ENCODE measurements at places on chromosomes 16 and 17.

- DNase-seq: no peak
These were observed 18.4 kb upstream of the G6PC1 start for GRCh38 chr17:42882166-42882565.

DNA sequence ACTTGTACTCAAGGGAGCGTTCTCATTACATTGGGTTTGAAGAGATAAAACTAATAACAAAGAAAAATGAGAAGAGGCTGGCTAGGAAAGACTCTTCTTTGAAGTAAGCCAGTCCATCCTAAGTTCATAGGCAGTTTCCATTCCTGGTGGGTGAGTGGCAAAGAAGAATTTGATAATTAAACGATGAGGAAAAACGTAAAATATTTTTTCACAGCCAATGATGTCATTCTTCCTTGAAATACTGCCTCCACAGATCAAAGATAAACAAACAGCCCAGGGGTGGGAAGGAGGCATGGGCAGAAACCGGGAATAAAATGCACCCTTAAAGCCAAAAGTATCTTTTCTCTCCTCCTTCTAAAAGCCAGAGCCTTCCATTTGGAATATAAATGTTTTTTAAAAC is 346.6 kb downstream of the PMP22 start:
- DNase-seq: no peak

DNA sequence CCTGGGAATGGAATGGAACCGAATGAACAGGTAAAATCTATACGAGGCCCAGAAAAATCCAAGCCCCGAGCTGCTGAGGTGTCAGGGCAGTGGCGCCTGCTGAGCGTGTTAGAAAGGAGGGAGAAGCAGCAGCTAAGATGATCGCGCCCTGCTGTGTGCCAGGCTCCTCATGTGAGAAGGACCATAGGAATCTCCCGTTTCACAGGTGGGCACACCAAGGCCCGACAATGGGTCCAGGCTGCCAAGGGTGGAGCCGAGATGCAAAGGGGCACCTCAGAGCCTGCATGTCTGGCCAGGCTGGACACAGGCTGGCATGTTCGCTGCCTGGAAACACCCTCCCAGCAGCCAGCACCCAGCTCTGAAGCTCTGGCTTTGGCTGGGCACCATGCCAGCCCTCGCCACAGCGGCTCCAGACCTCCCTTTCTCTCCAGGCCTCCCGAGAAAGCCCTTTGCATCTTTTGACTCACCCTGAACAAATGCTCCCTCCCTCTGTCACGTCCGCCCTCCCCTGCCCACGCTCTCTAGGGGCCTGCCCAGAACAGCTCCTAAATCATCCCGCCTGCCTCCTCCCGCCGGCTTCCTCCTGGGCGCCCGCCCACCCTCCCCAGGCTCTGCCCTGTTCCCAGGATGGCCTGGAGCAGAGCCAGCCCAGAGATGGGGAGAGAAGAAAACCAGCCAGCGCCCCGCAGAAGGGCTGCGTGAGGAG is 217.8 kb upstream of the GSE1 start:
- DNase-seq: no peak

DNA sequence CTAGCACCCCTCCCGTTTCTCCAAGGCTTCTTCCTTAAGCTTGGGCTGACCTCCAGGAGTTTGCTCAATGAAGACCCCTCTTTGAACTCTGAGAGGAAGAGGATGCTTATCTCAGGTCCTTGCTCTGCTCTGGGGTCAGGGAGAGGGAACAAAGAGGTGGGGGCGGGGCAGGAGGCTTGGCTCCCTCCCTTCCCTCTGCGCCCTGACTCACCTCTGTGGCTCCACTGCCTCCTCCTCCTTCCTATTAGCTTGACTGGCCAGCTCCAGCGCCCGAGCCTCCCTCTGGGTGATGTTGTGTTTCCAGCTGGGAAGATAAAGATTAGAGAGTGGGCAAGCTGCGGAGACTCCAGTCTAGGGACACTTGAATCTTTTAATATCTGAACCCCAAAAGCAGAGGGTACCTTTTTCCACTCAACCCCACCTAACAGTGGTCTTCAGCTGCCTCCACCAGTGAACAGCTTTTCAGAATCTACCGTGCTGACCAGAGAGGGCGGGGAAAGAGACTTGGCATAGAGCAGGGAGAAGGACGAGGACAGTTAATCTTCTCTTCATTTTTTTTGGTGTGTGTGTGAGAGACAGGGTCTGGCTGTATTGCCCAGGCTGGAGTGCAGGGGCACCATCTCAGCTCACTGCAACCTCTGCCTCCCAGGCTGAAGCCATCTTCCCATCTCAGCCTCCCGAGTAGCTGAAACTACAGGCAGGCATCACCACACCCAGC is 6.7 kb downstream of the GIP start:
- DNase-seq: no peak

- DNase-seq: no peak
These were observed 574 bp downstream of the LAT start for GRCh38 chr16:28985211-28986041.

- DNase-seq: no peak
These were observed 146.5 kb downstream of the SDK2 start for GRCh38 chr17:73497721-73498120.

DNA sequence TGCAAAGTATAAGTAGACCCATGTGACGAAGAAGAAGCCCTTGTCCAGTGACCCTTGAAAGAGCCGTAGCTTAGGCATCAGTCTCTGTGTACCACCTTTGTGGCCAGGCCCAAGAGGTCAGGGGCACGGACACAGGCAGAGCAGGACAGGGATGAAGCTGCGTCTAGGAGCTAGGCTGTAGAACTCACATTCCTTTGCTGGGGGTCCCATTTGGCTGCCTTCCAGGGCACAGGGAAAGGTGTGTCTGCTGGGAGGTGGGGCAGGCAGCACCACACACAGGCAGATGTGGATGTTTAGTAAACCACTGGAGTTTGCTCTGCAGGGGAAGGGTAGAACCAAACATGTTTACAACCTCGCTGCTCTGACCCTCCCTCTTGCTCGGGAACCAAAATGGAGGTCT is 33.7 kb downstream of the HNF1B start:
- DNase-seq: no peak

DNA sequence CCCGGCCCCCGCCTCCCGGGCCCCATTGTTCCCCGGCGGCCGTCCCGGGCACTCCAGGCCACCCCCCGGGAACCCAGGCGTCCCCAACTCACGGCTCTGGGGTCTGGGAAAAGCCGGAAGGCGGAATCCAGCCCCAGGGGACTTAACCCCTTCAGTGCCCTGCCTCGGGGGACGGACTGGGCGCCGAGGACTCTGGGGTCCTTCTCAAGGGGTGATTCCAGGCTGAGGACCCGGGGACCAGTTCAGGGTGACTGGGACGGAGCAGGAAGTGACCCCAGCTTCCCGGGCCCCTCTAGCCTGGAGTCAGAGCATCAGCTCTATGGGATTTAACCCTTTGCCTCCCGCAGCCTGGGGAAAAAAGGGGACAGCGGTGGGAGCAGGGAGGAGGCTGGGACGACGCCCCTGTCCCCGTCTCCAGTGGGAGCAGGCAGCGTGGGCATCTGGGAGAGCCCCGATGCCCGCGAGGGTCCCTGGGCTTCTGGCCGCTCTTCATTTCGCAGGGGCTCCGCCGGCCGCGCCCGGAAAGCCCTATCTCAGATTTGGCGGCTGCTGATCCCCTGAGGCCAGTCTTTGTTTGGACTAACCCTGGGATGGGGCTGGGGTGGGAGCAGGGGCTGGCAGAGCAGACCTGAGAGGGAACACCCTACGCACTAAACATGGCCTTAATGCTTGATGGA is at the start of gene ZNF629:
Gene ZNF629, minus strand, starts transcription at position 270 of the 677 bp plus-strand sequence. CDS start 2,723 bp downstream, outside the sequence.
- DNase-seq: peak; percentile 81

DNA sequence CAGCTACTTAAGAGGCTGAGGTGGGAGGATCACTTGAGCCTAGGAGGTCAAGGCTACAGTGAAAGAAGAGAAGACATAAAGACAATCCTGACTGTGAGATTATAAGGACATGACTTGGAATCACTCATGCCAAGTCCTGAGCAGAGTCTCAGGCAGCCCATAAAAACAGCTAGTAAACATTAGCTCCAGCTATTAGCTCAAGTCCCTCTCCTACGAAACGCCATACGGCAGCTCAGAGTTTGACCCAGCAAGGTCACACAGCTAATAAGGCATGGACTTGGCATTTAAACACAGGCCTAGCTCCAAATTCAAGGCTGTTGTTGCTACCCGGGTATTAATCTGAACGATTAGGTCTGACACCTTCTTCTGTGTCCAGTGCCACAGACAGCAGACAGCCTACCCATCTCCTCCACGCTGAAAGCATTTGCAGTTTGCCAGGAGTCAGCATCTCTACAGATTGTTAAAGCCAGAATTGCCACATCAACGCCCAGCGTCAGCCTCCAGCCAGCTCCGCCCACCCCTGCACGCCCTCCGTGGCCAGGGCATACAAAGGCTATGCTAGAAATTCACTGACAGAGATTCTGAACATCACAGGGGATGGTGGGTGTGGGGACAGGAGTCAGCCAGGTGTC is 9.9 kb upstream of the TMEM114 start:
- no peak for DNase-seq

DNA sequence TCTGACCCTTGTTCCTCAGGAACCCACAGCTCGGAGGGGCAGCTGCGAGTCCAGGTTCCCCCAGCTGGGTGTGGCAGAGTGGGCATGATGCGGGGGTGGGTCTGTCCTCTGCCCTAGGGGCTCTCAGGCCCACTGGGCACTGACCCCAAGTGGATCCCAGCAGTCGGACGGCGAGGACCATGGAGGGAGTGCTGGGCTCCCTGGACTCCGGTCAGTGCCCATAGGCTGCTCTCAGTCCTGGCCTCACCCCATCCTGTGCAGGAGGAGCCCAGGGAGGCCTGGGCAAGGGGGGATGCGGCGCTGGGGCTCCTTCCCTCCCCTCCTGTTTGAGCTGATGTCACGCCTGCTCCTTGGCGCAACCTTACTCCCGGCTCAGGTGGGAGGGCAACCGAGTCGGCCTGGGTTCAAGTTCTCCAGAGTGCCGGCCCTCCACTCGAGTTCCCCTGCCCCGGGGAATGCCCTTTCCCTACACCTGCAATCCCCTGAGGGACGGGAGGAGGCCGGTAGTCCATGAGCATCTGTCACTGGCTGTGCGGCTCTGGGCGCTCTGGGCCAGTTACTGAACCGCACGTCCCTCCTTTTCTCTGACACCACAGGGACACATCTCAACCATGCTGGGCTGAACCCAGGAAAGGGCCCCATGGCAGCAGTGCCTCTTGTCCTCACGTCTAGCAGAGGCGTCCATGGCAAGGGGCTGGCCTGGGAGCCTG is 52.6 kb upstream of the ACSF3 start:
- DNase-seq: no peak

GRCh38 chr16:80807906-80808305 is 3.5 kb upstream of the CDYL2 start:
- DNase-seq: no peak

DNA sequence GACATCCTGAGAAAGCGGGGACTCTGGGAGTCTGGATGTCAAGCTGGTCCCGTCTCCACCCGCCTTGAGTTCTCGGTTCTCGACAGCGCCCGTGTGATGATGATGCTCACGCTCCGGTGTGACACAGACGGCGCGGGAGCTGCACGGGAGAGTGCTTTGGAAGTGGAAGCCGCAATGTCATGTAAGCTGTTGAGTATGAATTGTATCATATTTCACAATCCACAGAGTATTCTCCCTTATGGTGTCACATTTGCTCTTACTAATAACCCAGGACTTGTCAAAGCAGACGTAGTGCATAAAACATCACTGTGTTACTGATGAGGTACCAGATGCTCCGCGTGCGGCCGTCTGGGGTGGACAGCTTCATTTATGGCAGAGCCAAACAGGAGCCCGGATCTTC is 217.5 kb upstream of the CHMP6 start:
- no peak for DNase-seq

DNA sequence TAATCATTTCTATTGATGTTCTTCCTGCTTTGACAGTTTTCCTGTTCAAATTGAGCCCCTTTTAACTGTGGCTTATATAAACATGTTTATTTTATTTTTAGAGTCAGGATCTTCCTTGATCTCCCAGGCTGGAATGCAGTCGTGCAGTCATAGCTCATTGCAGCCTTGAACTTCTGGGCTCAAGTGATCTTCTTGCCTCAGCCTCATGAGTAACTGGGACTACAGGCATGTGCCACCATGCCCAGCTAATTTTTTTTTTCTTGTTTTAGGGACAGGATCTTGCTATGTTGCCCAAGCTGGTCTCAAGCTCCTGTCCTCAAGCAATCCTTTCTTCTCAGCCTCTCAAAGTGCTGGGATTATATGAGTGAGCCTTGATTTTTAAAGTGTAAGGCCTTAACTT is 14.7 kb downstream of the PHKB start:
- DNase-seq: no peak

GRCh38 chr16:4123616-4124300 is 7.5 kb upstream of the ADCY9 start:
- no peak for DNase-seq

DNA sequence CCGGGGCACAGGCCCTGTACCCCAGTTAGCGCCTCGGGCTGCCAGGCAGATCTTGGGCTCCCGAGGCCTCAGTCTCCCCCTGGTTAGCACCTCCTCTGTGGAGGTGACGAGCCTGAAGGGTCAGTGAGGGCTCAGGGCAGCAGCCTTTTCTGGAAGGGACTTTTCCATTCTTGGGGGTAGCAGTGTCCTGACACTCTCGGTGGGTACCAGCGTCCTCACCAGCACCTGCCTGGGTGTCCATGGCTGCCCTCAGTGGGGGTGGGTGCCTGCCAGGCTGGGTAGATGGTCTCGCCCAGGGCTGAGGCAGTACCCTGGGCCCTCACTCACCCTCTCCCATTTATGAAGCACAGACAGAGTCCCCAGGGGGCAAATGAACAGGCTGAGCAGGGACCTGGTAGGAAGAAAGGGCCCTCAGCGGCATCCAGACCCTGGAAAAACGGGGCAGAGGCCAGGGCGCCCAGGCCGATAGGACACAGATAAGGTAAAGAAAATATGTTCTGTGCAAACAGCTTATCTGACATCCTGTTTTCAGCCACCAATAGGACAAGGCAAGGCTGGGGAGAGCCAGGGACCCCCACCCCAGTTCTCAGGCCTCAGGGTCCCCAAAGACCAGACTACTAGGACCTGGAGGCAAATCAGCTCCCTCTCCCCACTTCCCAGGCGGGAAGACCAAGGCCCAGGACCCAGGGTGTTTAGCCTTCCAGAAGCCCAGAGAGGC is 50.9 kb downstream of the ZFPM1 start:
- no peak for DNase-seq

GRCh38 chr17:9908649-9909042 is 3.6 kb upstream of the RCVRN start:
- no peak for DNase-seq

DNA sequence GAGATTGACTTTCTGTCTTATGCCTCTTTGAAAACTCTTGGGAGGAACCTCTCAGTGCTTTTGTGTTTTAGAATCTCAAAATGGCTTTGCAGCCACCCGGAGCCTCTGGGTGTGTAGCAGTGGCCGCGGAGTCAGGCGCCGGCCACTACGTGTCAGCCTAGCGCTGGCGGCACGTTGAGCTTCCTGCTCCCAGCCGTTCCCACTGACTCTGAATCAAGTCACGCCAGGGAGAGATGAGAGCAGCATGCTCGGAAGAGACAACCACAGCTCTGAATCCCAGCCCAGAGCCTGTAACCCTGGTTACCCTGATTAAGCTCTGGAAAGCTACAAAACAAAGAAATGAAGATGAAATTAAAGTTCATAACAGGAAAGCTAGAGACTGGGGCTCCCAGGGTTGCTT is 97.4 kb upstream of the CACNG5 start:
- DNase-seq: no peak

- DNase-seq: no peak
These were observed 30.1 kb upstream of the BAHCC1 start for GRCh38 chr17:81365148-81365600.
